ENCODE measurements at places on chromosomes 5 and 9.

DNA sequence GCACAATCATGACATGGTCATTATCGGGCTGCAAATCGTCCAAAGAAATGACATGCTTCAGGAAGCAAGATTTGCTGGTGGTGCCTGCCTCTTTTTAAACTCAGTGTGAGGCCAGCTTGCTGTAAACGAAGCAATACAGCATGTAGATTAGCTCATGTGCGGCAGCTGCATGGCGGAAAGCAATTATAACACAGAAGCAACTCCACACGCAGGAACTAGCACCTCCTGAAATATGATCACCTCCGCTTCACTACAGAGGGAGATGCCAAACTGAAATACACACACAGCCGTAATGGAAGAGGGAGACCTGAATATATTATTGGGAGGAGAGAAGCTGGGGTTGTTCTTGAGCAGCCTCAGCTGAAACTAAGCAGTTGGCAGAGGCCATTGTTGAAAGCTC is 312.5 kb downstream of the PSAT1 start:
- DNase-seq = no peak

GRCh38 chr5:39400713-39401578 is 23.8 kb downstream of the DAB2 start:
- DNase-seq = no peak

GRCh38 chr9:108603141-108603540 is 252.6 kb downstream of the ACTL7B start:
- no peak for DNase-seq

- no peak for DNase-seq
These were observed 474.8 kb downstream of the SEMA5A start for GRCh38 chr5:9071074-9071473.

- no peak for DNase-seq
These were observed 218.9 kb downstream of the TMEM161B start for GRCh38 chr5:88049737-88050136.

- no peak for DNase-seq
These were observed 3.8 kb downstream of the ALDH1B1 start for GRCh38 chr9:38396371-38396671.

DNA sequence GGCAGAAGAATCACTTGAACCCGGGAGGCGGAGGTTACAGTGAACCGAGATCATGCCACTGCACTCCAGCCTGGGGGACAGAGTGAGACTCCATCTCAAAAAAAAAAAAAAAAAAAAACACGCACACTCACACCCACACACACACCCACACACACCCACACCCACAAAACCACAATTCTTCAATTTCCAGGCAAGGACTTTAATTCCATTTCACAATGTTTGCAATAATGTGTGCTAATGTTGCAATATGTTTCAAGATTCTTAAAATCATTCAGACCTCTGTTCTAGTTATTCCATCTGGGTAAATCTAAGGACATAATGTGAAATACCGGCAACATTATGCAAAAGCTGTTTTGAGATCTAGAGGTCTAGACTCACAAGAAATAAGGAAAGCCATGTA is 28.3 kb downstream of the CCDC69 start:
- DNase-seq = no peak

DNA sequence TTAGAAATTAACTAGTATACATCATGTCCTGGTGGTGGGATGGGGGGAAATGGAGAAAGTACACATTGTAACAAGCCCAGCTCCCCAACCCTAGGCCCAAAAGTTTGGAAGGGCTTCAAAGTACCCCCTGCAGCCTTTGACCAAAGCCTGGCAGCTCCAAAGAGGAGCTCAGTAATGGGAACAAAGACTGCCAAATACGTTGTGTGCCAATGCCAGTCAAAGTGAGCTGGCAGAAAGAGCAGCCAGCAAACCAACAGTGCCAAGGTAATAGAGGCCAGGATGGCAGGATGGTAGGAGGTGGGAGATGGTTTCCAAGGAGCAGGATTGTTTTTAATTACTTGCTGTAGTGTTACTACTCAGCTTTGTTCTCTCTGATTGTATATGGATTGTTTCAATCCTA is 248.3 kb downstream of the COX7C start:
- DNase-seq = no peak

- no peak for DNase-seq
These were observed 284.5 kb downstream of the ZNF608 start for GRCh38 chr5:124461941-124462340.

- no peak for DNase-seq
These were observed 2.1 kb downstream of the BTNL9 start for GRCh38 chr5:181042036-181042713.

Data from stimulated activated CD4-positive, alpha-beta T cell treated with anti-CD3 and anti-CD28 coated beads, Interleukin-2, amount 100 ng/mL, for 48 hours (primary cell).